ENCODE measurements at places on chromosomes 12 and 14. TPM values are rescaled to one million over a fixed set of nuclear protein-coding genes. Genes with fewer than 3 reads are reported as not detected.

TAS2R10 gene
- 1.6 TPM for total RNA-seq

PXMP2 gene
- 16.4 TPM for total RNA-seq

BIN2 gene
- total RNA-seq, result not detected

MIPOL1 gene
- 13.2 TPM for total RNA-seq

ANAPC5 gene
- total RNA-seq, result 167 TPM

DNAH10 gene
- 0.15 TPM for total RNA-seq
